ENCODE measurements at places on chromosomes 3 and 15. TPM values are rescaled to one million over a fixed set of nuclear protein-coding genes. Genes with fewer than 3 reads are reported as not detected.

Gene KNSTRN
- total RNA-seq: 6.1 TPM

Gene GATA2
- 43.0 TPM for total RNA-seq

Gene SOX14
- not detected for total RNA-seq

Gene CCDC39
- total RNA-seq: not detected

- H3K4me1 ChIP-seq: no peaks in the 10 kb centered on the region
- H3K4me3 ChIP-seq: no peak overlapping the region
- H3K36me3 ChIP-seq: no peaks in the 10 kb centered on the region
- no peak for DNase-seq
- no peak overlapping the region for H3K27ac ChIP-seq
Observed at GRCh38 chr3:174255454-174255853, 603.7 kb upstream of the NAALADL2 start.

GRCh38 chr15:83721031-83721430 is 67.1 kb downstream of the ADAMTSL3 start:
- H3K27ac ChIP-seq: no peak overlapping the region
- no peaks in the 10 kb centered on the region for H3K4me1 ChIP-seq
- no peaks in the 10 kb centered on the region for H3K36me3 ChIP-seq
- DNase-seq: no peak

GRCh38 chr3:102714567-102714966 is 279.8 kb downstream of the ZPLD1 start:
- H3K36me3 ChIP-seq: no peaks in the 10 kb centered on the region
- no peak overlapping the region for H3K4me3 ChIP-seq
- no peaks in the 10 kb centered on the region for H3K4me1 ChIP-seq
- H3K27me3 ChIP-seq: no peaks in the 10 kb centered on the region
- DNase-seq: no peak
- no peak overlapping the region for H3K27ac ChIP-seq

- no peak overlapping the region for H3K27ac ChIP-seq
- H3K4me3 ChIP-seq: no peak overlapping the region
- H3K27me3 ChIP-seq: no peaks in the 10 kb centered on the region
Observed at GRCh38 chr15:25784876-25785640, 78.1 kb downstream of the ATP10A start.

- H3K27me3 ChIP-seq: no peaks in the 10 kb centered on the region
- peak; percentile 13 for DNase-seq
- H3K27ac ChIP-seq: no peak overlapping the region
- no peaks in the 10 kb centered on the region for H3K4me1 ChIP-seq
- H3K36me3 ChIP-seq: no peaks in the 10 kb centered on the region
- no peak overlapping the region for H3K4me3 ChIP-seq
Observed at GRCh38 chr3:49716691-49717210, 2.7 kb downstream of the AMIGO3 start.

DNA sequence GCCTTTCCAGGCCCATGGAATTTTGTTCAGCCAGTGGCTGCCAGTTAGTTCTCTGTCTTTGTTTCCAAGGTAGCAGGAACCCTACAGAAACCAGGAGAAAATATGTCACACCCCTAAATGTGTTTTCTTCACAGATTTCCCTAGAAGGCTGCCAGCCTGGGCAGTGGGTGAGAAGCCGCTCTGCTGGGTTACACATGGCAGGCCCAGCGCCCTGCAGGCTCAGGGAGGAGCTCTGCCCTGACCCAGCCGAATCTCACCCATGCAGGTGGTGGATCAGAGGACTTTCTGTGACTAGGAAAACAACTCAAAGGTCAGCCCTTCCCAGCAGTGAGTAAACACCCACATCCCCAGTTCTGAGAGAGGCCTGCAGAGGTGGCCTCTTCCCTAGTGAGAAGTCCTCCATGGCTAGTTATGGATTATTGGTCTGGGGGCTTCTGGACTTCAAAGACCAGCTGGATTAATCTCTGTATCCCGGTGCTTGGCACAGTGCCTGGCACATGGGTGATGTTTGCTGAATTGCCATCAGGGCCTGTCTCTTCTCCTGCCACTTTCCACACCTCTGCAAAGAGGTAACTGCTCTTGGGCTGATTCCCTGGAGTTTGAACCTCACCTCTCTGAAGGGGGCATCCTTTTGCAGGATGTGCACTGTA is 34.7 kb upstream of the BDH1 start:
- no peaks in the 10 kb centered on the region for H3K36me3 ChIP-seq
- no peak overlapping the region for H3K27ac ChIP-seq
- no peaks in the 10 kb centered on the region for H3K4me1 ChIP-seq
- no peak overlapping the region for H3K4me3 ChIP-seq

- no peak overlapping the region for H3K27ac ChIP-seq
- H3K36me3 ChIP-seq: no peaks in the 10 kb centered on the region
- no peak for DNase-seq
- H3K4me1 ChIP-seq: no peaks in the 10 kb centered on the region
Observed at GRCh38 chr3:181741417-181741816, 29.7 kb downstream of the SOX2 start.

DNA sequence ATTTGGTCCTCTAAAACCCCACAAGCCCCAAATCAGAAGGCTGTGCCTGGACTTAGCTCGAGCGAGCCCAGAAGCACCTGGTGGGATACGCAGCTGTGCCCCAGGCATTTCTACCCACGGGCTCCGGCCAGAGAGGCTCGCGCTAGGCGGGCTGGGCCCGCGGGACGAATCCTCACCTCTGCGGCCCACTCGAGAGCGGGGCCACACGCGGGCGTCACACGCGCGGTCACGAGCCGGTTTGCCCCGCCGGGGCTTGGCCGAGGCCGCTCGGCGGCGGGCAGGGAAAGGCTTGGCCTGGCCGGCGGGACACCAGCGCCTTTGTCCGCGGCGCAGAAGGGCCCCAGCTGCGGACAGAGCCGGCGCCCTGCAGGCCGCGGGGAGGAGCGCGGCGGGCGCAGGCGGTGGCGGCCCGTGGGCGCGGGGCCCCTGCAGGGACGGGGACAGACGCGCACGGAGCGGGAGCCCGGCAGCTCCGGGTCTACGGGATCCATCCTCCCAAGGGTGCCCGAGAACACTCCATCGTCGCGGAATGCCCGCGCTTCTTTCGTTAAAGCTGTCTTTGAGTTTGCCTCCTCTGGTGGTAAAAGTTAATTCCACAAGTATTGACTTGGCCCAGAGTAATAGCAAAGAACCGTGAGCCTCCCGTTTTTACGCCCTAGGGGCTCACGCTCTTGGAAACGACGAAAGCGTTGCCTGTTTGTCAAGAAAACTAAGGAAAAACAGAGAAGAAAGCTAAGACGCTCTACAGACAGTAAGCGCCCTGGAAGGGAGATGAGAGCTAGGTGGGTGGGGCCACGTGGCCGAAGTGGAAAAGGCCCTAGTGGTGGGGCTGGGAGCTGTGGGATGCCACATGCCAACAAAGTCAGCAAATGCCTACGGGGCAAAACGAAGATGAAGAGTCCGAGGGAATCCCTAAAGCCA is 26.4 kb downstream of the TYRO3 start:
- H3K4me3 ChIP-seq: peak overlapping the region; percentile 29
- peak overlapping the region; percentile 87 for H3K27ac ChIP-seq
- H3K4me1 ChIP-seq: no peaks in the 10 kb centered on the region
- peak; percentile 56 for DNase-seq
- H3K27me3 ChIP-seq: no peaks in the 10 kb centered on the region
- no peaks in the 10 kb centered on the region for H3K36me3 ChIP-seq

Data from uterus (tissue), 4 donors.